Small intestine (tissue), 16 donors: ENCODE measurements at places on chromosomes 16 and 17. TPM values are rescaled to one million over a fixed set of nuclear protein-coding genes. Genes with fewer than 3 reads are reported as not detected.

Gene CTRB1
- 23.7 TPM for polyA plus RNA-seq

Gene TMC5
- 83.0 TPM for polyA plus RNA-seq

Gene TOP2A
- polyA plus RNA-seq = 1.1 TPM

Gene ZNF263
- 15.9 TPM for polyA plus RNA-seq

Gene ITGAD
- 0.15 TPM for polyA plus RNA-seq

Gene HMOX2
- polyA plus RNA-seq = 62.7 TPM

Gene CALB2
- not detected for polyA plus RNA-seq

Gene AATK
- polyA plus RNA-seq = 93.4 TPM

Gene TNP2
- polyA plus RNA-seq = not detected

Gene NOTUM
- polyA plus RNA-seq = not detected

Gene KRTAP4-3
- polyA plus RNA-seq = not detected

Gene PRSS36
- 12.2 TPM for polyA plus RNA-seq

Gene TP53TG3
- not detected for polyA plus RNA-seq

Gene ZDHHC7
- polyA plus RNA-seq = 23.9 TPM

Gene CAVIN1
- 12.2 TPM for polyA plus RNA-seq

Gene TMIGD1
- polyA plus RNA-seq = 134 TPM

Gene STX1B
- 1.5 TPM for polyA plus RNA-seq

Gene LLGL1
- 2.5 TPM for polyA plus RNA-seq

Gene PIRT
- polyA plus RNA-seq = 1.2 TPM

Gene LRRC75A
- 48.1 TPM for polyA plus RNA-seq

Gene TP53TG3B
- polyA plus RNA-seq = not detected

Gene METTL22
- polyA plus RNA-seq = 14.5 TPM

Gene KCTD2
- 18.0 TPM for polyA plus RNA-seq

Gene KRTAP9-2
- not detected for polyA plus RNA-seq

Gene ITGAX
- 0.27 TPM for polyA plus RNA-seq

Gene TEX14
- not detected for polyA plus RNA-seq

Gene CTRL
- polyA plus RNA-seq = 6.7 TPM

Gene GABARAP
- 1,100 TPM for polyA plus RNA-seq

Gene TPSD1
- polyA plus RNA-seq = 1.3 TPM

Gene SCO1
- polyA plus RNA-seq = 15.7 TPM

Gene KPNB1
- 160 TPM for polyA plus RNA-seq

Gene ST6GALNAC1
- 179 TPM for polyA plus RNA-seq

Gene ZNF19
- polyA plus RNA-seq = 1.9 TPM

Gene CCDC154
- 1.4 TPM for polyA plus RNA-seq

Gene CDH3
- polyA plus RNA-seq = 0.33 TPM

Gene GRAP
- polyA plus RNA-seq = 5.9 TPM

Gene SDR42E2
- not detected for polyA plus RNA-seq

Gene KCNAB3
- 1.8 TPM for polyA plus RNA-seq

Gene MSRB1
- polyA plus RNA-seq = 50.6 TPM

Gene AMDHD2
- 26.7 TPM for polyA plus RNA-seq
